ENCODE measurements at places on chromosomes 2 and 18.

- DNase-seq, result no peak
These were observed 13.1 kb upstream of the SUMO1 start for GRCh38 chr2:202251494-202251893.

DNA sequence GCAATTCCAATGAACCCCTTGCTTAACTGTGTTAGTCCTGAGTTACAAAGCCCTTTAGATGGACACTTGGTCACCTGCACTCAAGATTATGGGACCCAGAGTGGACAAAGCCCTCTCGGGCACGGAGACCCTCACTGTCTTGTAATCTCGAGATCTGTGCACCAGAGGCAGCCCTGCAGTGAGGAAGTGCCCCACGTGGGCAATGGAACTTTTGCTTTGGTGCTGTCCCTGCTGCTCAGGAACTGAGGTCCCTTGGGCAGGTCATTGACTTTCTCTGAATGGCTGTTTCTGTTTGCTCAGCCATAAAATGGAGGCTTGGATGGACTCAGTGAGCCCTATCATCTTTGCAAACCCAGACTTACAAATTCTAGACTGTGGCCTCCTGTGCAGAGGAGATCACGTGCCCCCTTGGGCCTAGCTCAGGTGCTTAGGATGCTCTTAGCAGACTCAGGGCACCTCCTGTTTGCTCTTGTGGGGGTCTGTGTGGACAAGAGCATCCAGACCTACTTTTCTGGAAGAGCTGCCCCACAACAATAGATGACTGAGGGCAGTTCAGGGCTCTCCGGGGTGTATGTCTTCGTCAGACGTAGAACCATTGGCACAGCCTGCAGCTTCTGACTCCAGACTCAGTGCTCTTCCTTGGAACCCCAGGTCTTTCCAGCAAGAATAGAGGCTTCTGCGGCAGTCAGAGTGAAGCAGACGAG, 94.5 kb upstream of the HS6ST1 start:
- no peak for DNase-seq

DNA sequence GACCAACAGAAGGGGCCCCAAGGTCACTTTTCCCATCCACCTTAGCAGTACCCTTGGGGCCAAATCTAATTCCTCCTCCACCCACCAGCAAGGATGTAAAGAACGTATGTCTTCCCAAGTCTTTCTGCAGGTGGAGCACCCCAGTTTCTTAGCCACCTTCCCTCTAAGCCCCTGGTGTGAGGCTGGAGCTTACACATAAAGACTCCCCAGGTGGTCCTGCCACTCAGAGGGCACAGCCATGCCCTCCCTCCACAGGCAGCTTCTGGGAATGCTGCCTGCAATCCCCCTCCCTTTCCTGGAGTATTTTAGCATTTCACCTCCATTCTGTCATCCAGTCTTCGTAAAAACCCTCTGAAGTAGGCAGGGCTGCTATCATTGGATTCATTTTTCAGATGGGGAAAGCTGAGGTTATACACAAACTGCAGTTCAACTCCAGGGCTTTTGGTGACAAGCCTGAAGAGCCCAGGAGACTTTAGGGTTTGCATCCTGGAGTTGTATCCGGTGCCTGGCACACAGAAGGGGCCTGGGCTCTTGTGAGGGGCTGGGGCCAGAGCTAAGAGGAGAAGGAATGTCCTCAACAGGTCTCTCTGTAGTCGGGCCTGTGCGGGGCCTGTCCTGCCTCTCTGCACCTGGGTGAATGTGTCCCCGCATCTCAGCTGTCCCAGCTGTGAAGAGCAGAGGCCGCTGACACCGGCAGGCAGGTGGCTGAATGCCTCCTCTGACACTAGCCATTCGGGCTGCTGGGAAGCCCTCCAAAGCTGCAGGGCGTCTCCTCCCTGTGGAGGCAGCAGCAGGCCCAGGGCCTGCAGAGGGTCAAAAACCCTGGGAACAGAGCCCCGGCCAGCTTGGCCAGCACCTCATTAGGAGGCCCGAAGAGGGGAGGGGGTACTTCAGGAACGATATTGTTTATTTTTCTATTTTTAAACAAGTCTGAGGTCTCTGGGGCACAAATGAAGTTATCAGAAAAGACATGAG, 27.6 kb downstream of the CIB4 start:
- DNase-seq, result no peak

- no peak for DNase-seq
These were observed 371.4 kb downstream of the OSR1 start for GRCh38 chr2:18987016-18987415.

DNA sequence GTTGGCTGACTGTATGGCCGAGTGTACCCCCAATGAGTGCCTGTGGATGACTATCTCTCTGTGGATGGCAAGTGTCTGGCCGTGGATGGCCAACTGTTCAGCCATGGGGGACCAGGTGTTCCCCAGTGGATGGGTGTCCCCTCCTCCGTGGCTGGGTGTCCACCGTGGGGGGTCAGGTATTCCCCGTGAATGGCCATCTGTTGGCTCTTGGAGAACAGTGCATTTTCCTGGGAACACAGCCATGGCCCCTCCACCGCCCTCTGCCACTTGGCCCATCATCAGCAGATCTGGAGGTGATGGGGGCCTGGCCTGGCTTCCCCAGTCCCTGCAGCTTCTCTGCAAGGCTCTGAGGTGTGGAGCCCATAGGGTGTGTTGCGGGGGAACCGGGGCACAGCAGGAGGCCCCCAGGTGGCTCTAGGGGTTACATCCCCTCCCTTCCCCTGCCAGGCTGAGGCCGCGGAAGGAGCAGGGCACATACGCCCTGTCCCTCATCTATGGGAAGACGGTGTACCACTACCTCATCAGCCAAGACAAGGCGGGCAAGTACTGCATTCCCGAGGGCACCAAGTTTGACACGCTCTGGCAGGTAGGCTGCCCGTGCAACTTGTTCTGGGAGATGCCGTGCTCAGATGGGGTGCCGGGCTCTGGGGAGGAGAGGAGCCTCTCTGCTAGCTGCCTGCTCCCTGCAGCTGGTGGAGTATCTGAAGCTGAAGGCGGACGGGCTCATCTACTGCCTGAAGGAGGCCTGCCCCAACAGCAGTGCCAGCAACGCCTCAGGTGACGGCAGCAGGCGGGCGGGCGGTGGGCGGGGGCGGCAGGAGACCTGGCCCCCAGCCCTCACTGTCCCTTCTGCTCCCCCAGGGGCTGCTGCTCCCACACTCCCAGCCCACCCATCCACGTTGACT, 19.3 kb downstream of the ZAP70 start:
- no peak for DNase-seq

DNA sequence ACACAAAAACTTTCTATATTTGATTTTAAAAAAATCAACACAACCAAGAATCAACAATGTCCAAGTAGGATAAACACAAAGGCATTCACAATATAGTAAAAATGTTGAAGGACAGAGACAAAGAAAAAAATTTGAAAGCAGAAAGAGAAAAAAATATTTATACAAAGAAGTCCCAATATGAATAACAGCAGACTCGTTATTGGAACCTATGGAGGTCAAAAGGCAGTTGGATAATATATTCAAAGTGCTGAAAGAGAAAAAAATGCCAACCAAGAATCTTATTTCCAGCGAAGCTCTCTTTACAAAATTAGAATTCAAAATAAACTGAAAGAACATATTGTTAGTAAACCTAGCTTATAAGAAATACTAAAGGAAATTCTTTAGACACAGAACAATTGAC, 859.5 kb downstream of the LRP1B start:
- peak; percentile 2 for DNase-seq

DNA sequence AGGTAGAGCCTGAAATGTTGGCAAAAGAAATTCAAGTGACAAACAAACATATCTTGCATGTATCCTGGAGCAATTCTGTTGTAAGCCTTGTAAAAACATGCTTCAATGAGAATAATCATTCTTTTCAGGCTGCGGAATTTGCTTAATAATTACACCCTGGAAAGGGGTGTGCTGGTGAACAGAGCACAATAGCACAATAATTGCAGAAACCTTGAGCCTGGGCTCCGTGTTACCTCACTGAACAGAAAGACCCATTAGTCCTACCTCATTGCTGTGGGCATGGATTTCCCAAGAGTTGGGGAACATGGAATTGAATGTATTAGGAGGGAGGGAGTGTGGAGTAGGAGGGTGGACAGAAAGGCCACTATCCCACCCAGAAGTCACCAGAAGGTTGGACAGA, 168.0 kb upstream of the ALKAL2 start:
- DNase-seq, result no peak

- no peak for DNase-seq
These were observed 91.8 kb downstream of the DGKD start for GRCh38 chr2:233446121-233446520.

DNA sequence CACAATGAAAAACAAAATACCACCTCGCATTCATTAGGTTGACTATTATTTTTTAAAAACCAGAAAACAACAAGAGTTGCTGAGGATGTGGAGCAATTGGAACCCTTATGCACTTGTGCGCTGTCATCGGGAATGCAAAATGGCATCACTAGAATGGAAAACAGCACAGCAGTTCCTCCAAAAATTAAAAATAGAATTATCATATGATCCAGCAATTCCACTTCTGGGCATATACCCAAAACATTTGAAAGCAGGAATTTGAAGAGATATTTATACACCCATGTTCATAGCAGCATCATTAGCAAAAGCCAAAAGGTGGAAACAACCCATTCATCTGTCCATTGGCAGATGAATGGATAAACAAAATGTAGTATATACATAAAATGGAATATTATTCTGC, 11.9 kb upstream of the NMUR1 start:
- DNase-seq, result no peak

DNA sequence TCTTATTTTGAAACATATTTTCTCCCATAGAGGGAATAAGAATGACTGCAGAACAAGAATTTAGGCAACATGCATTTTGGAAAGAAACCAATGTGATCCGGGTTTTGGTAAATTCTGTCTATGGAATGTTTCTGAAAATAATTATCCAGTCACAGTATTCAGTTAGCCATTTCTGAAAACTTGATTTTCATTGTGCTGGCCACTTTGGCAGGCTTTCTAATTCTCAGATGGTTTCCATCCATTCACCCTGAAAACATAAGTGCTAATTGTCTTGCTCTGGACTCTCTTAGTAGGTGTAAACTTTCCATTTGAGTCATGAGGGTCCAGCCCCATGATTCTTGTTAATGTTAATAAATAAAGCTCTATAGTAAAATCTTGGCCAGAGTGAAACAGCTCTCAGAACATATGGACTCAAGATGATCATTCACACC, 176.5 kb downstream of the RBM43 start:
- no peak for DNase-seq

DNA sequence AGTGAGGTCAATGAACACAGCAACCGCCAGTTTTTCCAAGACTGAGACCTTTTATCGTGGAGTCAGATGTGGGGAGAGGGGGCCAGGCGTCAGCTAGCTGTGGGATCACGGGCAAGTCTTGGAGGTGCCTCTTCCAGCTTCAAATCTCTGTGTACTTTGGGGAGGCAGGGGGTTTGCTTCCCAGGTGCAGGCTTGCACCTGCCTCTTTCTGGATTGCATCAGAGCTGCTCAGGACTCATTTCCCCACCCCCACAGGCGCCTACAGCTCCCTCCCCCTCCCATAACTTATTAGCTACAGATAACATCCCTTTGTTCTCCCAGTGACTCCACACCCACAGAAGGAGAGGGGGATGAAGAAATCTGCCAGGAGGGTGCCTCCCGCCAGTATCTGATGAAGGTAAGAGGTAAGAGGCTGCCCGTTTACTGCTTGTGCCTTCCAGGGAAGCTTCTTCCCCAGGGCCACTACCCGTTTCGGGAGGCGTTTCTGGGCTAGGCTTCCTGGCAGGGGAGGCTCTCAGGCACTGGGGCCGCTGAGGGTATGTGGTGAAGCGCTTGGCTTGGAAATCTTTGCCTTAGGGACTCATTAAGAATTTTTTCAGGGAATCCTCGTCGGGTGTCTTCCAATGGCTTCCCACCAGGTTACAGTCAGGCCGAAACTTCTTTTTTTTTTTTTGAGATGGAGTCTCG, 18.8 kb upstream of the MRPL33 start:
- DNase-seq, result no peak

- no peak for DNase-seq
These were observed 75.2 kb downstream of the SOWAHC start for GRCh38 chr2:109689182-109689930.

DNA sequence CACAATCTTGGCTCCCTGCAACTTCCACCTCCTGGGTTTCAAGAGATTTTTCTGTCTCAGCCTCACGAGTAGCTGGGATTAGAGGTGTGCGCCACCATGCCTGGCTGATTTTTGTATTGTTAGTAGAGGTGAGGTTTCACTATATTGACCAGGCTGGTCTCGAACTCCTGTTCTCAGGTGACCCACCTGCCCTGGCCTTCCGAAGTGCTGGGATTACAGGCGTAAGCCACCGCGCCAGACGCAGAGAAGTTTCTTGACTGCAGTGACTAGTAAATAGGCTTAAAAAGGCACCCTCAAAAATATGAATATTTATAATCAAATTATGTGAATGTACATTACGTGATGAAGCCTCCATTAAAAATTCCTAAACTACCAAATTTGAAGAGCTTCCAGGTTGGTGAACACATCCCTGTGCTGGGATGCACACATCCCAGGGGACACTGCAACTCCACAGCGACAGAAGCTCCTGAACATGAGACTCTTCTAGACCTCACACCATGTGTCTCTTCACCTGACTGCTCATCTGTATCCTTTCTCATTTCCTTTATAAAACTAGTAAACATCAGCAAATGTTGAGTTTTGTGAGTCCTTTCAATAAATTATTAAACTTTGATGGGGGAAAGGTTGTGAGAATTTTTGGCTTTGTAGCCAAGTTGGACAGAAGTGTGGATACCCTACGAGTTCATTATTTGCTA, 203.3 kb upstream of the SPOPL start:
- DNase-seq, result no peak

DNA sequence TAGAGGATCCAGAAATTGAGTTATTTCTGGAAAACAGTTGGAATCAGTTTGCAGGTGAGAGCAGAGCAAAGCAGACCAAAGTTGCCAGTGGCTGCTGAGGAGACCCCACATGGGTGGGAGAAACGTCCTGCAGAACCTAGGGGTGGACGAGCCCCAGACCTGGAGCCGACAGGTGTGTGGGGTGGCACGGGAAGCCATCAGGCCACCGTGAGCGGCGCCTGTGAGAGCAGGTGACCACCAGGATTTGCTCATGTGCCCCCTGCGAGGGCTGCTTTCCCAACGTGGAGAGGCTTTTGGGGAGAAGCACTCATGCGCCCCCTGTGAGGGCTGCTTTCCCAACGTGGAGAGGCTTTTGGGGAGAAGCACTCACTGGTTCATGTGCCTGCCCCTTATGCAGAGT, 116.8 kb upstream of the NFATC1 start:
- no peak for DNase-seq

DNA sequence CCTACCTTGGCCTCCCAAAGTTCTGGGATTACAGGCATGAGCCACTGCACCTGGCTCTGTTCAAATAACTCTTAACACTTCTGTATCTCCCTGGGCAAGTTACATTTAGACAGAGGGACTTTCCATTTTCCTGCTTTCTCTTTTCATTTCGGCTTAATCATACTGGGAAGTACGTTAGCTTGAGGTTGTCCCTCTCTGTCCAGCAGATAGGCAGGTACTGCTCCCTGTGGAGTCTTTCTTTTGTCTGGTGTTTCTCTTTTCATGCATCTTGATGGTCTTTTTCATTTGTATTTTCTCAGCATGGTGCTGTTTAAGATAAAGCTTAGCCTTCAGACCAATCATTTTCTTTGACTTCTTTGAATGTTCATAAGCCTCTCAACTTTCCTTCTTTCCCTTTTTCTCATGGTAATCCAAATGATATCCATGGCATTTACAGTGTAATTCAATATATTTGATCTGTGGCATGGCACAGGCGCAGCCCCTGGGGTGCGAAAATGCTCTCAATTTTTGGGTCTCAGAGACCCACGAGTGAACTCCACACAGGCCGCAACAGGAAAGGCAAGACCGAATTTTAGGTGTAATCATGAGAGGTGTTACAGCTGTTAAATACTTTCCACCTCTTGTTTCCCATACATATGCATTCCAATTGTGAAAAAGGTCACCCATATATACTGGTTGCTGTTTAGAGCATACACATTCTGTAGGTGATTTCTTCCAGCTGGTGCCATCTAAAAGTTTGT, 99.9 kb upstream of the MYO3B start:
- no peak for DNase-seq
